Tongue (tissue), 3 donors: ENCODE measurements at places on chromosomes 13 and 19. TPM values are rescaled to one million over a fixed set of nuclear protein-coding genes. Genes with fewer than 3 reads are reported as not detected.
A peak's percentile ranks its signal among the peaks of the same experiment; 100 is the strongest.

DNA sequence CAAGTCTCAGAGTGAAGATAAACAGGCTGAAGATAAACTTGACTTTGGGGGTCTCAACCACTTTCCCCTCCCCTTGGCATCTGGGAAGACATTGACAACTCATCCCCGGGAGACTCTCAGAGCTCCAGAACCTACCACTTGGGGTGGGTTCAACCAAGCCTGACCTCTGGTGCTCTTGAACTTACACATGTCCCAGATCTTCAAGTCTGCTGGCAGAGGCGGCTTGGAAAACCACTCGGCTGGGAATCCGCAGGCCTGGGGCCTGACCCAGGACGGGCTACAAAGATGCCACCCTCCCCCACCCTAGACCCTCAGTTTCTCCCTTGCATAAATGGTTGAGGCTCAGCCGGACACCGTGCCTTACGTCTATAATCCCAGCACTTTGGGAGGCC lies 512 bp downstream of the LRRC8E start:
- no peak for DNase-seq

- peak; percentile 20 for DNase-seq
These were observed 1.6 kb upstream of the MLNR start for GRCh38 chr13:49218493-49219051.

DNA sequence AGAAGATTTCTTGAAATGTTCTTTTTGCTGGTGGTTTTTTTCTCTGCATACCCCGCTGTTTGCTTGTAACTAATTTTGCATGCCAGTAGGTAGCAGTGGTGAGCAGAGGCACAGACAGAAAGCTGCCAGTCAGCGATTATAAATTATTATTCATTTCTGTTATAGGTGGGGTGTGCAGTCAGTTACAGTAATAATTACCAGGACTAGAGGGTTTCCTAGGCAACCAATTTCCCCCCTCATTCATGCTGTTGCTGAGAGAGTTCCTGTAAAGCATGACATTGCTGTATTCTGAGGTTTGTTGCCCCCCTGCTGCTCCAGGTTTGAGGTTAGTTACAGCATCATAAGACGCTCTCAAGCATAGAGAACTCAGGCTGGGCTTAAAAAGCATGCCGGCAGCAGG lies 104.5 kb downstream of the URI1 start:
- peak; percentile 26 for DNase-seq

Gene LYPD3
- 17.6 TPM for total RNA-seq

GRCh38 chr19:9947441-9947840 lies 11.1 kb upstream of the OLFM2 start:
- no peak for DNase-seq

Gene BRSK1
- total RNA-seq = 5.0 TPM

- no peak for DNase-seq
These were observed 8.6 kb downstream of the EPN1 start for GRCh38 chr19:55683449-55684261.

Gene HSPH1
- 92.0 TPM for total RNA-seq

GRCh38 chr13:113879494-113880360 lies 15.9 kb upstream of the GAS6 start:
- peak; percentile 44 for DNase-seq

Gene CKM
- total RNA-seq = 4,756 TPM

DNA sequence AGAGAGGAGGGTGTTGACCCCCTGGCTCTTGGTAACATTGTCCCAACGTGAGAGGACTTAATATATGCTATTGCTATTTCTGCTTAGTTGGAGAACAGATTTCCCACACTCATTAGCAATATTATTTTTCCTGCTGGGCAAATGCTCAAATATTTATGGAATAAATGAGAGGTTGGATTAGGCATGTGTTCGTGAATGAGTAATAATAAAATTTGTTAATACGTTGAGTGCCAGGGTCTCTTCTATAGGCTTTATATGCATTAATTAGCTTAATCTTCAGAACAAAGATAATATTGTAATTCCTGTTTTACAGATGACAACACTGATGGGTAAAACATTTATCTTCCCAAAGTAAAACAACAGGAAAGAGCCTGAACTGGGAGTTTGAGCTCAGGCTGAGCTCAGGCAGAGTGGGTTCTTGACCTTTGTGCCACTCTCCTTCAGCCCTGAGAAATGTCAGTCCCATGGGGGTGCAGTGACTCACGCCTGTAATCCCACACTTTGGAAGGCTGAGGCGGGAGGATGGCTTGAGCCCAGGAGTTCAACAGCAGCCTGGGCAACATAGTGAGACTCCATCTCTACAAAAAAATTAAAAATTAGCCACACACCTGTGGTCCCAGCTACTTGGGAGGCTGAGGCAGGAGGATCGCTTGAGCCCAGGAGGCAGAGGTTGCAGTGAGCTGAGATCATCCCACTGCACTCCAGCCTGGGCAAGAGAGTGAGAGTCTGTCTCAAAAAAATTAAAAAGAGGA lies 1.2 kb downstream of the ZNF233 start:
- no peak for DNase-seq

GRCh38 chr19:19463348-19464117 lies 51.8 kb downstream of the TSSK6 start:
- peak; percentile 92 for DNase-seq

DNA sequence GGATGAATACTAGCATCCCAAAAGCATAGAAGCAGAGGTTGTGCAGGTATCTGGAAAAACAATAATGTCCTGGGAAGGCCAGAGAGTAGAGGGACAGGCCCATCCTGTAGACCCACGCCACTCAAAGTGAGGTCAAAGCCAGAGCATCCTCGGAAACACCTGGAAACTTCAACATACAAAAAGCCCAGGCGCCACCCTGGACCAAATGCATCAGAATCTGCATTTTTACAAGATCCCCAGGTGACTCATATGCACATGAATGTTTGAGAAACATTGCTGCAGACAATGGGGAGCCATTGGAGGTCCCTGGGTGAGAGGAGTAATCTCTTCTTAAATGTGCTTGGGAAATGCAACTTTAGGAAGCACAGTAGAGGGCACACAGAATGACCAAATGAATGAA lies 684.1 kb downstream of the DIAPH3 start:
- DNase-seq = no peak

DNA sequence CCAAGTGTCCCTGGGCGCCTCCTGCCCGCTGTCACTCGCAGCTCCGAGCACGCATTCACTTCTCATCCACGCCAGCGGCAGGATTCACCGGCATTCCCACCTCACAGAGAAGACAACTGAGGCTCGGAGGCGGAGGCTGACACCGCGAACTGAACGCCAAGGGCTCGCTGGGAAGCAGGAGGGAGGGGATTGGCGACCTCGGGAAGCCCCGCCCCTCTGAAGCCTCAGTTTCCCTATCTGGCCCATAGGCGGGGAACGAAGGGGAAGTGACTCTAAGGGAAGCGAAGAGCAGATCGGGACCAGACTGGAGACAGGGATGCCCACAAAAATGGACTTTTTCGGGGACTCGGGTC lies 256 bp downstream of the MICOS13 start:
- peak; percentile 46 for DNase-seq

Gene IGFL1
- not detected for total RNA-seq

DNA sequence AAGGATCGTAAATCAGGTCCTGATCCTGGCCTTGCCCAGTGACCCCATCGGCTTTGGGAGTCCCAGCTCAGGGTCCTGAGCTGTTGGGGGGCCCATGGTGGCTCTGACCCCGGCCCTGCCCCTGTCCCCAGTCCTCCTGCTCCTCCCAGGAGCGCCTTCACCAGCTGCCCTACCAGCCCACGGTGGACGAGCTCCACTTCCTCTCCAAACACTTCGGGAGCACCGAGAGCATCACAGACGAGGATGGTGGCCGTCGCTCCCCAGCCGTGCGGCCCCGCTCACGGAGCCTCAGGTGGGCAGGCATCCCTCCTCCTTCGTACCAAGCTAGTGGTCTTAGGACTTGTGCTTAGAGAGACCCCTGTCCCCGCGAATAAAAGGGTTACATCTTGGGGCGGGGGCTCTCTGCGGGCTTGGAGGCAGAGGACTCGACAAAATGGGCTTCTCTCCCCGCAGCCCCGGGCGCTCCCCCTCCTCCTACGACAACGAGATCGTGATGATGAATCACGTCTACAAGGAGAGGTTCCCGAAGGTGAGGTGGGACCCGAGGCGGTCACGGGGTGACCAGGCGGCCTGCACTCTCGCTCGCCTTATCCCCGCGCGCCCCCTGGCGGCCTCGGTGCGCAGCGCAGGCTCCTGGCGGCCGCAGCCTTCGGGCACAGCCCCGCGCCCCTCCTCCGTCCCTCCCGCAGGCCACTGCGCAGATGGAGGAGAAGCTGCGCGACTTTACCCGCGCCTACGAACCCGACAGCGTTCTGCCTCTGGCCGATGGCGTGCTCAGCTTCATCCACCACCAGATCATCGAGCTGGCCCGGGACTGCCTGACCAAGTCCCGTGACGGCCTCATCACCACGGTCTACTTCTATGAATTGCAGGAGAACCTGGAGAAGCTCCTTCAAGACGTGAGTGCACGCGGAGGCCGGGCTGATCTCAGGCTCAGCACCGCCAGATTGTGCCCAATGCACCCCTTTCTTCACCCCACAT lies 9.1 kb downstream of the MAST1 start:
- peak; percentile 86 for DNase-seq

GRCh38 chr19:4586245-4586644 lies 26.8 kb upstream of the SEMA6B start:
- DNase-seq = no peak

DNA sequence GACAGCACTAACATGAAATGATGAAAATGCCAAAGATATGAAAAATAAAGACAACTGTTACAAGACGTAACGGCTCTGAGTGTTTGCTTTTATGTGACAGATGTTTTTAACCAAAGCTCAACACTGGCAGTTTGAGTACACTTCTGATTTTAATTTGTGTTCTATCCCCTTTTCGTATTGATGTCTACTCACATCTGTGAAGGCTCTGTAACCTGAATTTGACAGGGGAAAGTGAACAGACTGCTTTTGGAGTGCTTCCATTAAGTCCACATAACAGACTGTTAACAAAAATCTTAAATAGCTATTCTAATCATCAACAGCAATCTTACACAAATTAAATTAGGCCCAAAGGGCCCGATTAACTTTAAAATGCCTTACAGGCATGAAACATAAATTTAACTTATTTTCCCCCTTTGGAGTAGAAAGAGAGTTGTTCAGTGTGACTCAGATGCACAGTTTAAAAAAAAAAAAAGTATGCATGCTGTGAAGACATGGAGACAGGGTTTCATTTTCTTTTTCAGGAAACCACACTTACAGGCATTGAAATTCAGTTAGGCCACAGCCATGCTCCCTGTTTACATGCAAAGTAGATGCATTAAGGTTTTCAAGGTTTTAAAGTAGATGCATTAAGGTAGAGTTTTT lies 16.3 kb upstream of the RNASEH2B start:
- DNase-seq = peak; percentile 63

DNA sequence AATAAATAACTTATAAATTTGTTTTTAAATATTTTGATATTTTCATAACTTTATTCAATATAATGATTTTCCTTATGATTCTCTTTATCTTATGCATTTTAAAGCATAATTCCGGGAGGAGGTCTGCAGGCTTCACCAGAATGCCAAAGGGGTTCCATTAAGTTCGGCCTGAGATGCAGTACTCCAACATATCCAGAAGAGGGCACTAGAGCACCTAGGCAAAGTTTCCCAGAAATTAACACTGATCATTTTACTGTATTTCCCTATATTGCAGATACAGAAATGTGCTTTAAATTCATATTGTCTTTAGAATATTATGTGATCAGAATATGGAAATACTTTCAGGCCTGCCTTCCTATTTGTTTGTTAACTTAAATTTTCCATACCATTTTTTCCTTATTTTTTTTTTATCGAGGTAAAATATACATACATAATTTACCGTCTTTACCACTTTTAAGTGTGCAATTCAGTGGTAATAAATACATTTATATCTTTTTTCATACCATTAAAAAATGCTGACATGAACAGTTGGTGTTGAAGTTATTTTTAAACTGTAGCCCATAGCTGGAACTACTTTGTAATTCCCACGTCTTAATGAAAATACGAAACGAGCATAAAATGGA lies 58.9 kb upstream of the TM9SF2 start:
- DNase-seq = peak; percentile 69

Gene PRODH2
- total RNA-seq = not detected

GRCh38 chr13:94535775-94536174 lies 56.3 kb upstream of the DCT start:
- DNase-seq = no peak

- no peak for DNase-seq
These were observed 55.5 kb downstream of the TBC1D4 start for GRCh38 chr13:75426421-75426820.

- no peak for DNase-seq
These were observed 1.5 kb downstream of the RAB3A start for GRCh38 chr19:18202397-18202777.

DNA sequence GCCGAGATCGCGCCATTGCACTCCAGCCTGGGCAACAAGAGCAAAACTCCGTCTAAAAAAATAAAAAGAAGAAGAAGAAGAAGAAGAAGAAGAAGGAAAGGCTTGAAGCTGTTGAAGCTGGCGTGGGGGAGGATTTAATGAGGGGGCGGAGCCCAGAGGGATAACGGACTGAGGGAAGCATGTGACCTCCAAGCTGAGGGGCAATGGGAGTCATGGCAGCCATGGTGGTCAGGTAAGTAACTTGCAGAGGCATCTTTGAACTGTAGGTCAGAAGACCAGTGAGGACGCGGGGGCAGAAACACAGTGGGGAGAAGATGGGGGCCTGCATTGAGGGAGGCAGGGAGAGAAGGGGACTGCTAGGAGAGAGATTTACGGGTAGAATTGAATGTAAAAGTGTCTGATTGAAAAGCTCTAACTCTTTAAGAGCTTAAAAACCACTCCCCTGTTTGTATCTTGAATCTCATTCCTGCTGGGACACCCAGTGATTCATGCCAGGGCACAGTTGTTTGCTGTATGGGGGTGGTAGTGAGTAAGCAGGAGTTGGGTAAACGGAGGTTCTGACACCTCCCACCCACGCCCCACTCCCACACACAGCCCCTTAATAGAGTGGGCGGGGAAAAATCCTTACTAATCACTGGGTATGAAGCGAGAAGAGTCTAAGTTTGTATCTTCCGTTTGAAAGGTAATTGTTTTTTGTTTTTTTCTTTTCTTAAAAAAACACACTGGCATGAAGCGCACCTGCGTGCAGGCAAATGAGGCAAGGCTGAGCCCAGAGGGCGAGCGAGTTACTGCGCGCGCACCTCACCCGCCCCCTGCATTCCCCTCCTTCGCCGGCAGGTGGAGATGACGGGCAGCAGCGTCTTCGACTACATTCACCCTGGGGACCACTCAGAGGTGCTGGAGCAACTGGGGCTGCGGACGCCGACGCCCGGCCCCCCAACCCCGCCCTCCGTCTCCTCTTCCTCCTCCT lies 13.0 kb downstream of the TMEM160 start:
- peak; percentile 90 for DNase-seq

Gene ANO8
- 8.5 TPM for total RNA-seq

Gene PSG7
- total RNA-seq = not detected

DNA sequence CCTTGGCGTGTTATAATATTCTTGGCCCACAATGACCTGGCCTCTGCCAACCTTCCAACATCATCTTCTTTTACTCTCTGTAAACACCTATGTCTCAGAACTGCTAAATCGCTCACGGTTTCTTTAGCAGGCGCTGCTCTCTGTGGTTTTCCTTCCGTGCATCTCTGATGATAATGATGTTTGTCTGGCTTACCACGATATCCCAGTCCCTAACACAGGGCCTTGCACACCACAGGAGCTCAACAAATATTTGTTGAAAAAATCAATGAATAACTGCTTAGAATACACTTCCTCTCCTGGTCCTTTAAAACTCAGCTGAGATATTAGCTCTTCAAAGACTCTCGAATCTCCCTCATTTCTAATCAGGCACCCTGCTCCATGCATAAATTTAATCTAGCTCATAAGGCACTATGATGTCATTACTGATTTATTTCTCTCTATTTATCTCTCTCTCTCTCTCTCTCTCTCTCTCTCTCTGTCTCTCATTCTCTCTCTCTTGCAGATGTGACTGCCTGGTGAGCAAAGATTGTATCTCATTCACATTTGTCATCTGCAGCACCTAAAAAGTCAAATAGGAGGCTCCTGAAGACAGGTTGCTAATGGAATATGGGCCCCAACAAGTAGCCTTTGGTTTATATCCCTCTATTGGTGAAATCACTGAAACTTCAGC lies 206.4 kb downstream of the NHLRC3 start:
- DNase-seq = no peak
